ENCODE measurements at places on chromosomes 12 and 14.

DNA sequence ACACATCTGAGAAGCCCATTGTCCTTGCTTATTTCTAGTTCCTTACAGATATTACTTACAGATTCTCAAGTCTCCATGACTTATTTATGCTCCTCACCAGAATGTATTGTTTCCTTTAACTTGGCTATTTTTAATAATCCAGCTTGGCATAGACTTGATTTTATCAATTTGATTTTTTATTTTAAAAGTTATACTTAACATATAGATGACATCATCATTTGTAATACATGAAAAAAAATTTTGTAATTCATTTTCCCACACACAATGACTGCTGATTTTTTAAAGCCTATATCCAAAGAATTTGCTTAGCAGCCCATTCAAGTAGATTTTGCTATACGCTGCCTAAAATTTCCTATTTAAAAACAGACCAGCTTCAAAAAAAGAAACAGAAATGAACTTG, 39.8 kb downstream of the PTPRR start:
- DNase-seq = no peak

- no peak for DNase-seq
Observed at GRCh38 chr12:91877022-91877421, 268.6 kb downstream of the BTG1 start.

DNA sequence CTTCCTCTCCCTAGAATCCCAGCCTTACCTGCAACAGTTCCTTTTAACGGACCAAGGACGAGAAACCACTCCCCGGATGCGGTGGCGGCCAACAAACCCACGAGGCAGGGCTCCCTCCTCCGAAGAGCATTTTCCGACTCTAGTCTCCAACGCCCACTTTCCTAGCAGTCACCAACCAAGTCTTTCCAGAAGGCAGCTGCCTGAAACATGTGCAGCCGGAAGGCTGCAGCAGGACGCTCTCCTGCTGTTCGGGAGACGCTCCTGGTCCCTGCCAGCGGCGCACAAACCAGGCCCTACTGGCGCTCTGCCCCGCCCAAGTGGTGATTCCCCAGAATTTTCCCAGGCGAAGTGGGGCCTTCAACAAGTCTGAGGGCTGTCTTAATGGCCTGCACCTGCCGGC, 21.1 kb upstream of the ADAM20 start:
- no peak for DNase-seq

GRCh38 chr12:90991952-90992465, 12.8 kb downstream of the EPYC start:
- DNase-seq = no peak

DNA sequence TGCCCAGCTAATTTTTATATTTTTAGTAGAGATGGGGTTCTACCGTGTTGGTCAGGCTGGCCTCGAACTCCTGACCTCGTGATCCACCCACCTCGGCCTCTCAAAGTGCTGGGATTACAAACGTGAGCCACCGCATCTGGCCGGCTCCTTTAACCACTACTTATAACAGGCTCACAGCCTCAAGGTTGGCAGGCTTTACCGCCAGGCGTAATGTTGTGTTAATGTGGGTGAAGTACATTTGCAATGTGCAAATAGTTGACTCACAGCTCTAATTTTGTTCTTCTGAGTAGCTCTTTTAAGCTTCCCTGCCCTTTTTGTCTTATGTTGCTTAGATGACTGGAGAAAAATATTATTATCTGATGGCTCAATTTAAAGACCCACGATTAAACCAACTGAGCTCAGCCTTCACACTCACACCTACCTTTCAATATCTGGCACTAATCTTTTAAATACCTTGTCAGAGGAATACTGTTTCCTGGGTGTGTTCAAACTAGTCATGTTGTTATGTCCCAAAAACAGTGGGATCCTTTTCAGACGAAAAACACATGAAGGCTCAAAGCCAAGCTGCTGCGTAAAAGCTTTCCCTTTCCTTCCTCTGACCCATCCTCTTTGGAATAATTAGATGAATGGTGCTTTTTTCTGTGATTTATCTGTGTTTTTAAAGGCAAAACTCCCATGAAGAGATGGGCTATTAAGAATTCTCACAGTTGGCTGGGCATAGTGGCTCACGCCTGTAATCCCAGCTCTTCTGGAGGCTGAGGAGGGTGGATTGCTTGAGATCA, 57.2 kb upstream of the USP44 start:
- no peak for DNase-seq

- DNase-seq = no peak
Observed at GRCh38 chr12:74431801-74432200, 105.8 kb upstream of the ATXN7L3B start.

- no peak for DNase-seq
Observed at GRCh38 chr12:103820881-103821489, 20.0 kb downstream of the NT5DC3 start.

Data from putamen (tissue), 1 donor.